Right hindlimb (tissue), 1 donor: ENCODE measurements at places on chromosomes 16 and 17.

GRCh38 chr16:85645021-85645589 lies 32.0 kb downstream of the GSE1 start:
- DNase-seq = no peak

- DNase-seq = no peak
Observed at GRCh38 chr17:73717690-73718089, 73.4 kb upstream of the SDK2 start.

GRCh38 chr16:2208772-2209171 lies 1.9 kb downstream of the BRICD5 start:
- peak; percentile 20 for DNase-seq

DNA sequence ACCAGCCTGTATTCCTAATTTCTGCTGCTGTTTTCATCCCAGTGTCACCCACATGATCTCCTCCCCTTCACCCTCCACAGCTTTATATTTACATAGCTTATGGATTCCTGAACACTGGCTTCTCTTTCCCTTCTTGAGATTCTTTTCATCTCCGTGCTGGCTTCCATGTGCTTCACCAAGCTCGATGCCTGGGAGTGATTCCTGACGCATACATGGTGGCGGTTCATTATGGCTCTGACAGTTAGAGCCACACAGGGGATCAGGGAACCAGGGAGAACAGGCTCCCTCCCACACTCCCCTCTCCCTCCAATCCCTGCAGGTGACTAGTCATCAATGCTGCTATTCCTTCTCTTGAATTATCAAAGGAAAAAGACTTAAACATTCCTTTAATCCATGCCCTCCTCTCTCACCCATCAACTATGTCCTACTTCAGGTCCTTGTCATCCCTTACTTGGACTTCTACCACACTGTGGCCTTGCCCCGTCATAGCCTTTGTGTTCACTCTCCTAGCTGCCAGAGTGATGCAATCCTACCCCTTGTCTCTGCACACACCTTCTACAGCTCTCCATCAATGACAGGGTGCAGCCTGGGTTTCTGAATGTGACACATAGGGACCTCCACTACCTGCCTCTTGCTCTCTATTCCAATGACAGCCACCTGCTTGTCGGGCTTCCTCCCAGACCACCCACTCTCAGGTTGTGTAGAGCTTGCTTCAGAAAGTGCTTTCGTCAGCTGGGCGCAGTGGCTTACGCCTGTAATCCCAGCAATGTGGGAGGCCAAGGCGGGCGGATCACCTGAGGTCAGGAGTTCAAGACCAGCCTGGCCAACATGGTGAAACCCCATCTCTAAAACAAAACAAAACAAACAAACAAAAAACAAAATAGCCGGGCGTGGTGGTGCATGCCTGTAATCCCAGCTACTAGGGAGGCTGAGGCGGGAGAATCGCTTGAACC lies 43.6 kb downstream of the MYH13 start:
- no peak for DNase-seq

GRCh38 chr16:2507665-2508064 lies 6.1 kb upstream of the ATP6V0C start:
- DNase-seq = peak; percentile 23

GRCh38 chr16:73050201-73051099 lies 2.5 kb upstream of the ZFHX3 start:
- no peak for DNase-seq

- DNase-seq = no peak
Observed at GRCh38 chr16:67141391-67141790, 9.4 kb downstream of the B3GNT9 start.

GRCh38 chr17:59284317-59284716 lies 47.1 kb upstream of the YPEL2 start:
- no peak for DNase-seq

DNA sequence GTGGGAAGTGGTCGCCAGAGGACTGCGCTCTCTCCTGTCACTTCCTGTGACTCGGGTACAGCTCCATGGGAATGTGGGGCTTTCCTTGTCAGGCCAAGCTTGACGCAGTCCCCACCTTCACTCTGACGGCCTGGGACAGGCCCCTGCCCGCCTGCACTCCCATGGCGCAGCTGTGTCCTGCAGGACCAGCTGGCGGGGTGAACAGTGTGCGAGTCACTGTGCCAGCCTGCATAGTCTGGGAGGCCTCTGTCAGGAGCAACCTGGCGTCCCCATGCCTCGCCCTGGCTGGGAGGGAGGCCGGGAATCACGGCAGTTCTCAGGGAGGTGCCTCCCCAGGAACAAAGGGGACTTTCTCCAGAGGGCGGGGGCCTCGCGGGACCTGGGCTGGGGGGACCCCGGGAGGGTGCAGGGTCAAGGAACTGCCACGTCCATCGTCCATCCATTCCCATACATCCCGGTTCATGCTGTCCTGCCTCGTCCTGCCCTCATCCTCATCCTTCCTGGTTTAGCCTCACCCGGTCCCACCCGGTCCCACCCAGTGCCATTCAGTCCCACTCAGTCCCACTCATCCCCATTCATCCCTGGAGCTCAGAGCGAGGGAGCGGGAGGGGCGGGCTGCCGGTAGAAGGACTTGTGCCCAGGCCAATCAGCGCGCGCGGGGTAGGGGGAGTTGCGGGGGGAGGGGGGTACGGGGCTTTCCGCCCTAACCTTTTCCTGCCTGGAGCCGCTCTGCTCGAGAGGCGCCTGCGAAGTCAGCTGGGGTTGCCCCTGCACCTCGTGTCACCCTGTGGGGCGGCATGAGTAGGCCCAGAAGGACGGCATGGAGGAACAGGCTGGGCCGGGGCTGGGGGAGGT lies 13.4 kb downstream of the FLYWCH1 start:
- no peak for DNase-seq

DNA sequence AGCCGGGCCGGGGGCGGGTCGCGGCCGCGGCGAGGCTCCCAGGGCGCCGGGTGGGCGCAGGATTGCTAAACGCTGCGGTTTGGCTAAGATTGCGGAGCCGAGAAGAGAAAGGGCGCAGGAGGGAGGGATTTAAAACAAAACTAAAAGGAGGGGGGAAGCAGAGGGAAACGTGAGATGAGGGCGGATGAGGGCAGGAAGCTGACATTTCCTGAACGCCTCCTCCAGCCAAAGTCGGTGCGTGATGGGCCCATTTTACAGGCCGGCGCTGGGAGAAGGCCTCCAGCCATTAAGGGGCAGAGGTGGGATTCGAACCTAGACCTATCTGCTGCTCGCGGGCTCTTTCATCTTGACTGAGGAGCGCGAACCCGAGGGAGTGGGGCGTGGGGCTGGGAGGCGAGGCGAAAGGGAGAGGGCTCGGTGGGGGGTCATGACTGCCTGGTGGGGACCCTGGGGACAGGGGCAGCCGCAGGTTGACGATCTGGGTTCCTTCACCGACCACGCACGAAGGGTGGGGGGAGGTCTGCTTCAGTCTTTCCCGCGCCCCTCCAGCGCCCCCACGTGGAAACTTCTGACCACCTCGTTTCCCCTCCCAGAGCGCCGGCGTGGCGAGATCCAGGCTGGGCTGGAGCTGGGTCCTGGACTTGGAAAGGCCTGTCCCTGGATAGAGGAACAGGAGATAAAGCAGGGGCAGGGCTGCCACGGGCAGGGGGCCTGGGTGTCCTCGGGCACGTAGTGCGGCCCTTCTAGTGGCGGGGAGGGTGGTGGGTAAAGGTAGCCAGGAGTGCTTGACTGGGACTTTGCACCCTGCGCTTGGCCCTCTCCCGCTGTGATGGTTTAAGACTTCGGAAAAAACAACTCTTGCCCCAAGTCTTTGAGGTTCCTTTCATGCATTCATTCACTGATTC lies 3.8 kb upstream of the TAC4 start:
- peak; percentile 84 for DNase-seq

GRCh38 chr16:65480281-65481091 lies 358.6 kb upstream of the CDH11 start:
- DNase-seq = no peak

DNA sequence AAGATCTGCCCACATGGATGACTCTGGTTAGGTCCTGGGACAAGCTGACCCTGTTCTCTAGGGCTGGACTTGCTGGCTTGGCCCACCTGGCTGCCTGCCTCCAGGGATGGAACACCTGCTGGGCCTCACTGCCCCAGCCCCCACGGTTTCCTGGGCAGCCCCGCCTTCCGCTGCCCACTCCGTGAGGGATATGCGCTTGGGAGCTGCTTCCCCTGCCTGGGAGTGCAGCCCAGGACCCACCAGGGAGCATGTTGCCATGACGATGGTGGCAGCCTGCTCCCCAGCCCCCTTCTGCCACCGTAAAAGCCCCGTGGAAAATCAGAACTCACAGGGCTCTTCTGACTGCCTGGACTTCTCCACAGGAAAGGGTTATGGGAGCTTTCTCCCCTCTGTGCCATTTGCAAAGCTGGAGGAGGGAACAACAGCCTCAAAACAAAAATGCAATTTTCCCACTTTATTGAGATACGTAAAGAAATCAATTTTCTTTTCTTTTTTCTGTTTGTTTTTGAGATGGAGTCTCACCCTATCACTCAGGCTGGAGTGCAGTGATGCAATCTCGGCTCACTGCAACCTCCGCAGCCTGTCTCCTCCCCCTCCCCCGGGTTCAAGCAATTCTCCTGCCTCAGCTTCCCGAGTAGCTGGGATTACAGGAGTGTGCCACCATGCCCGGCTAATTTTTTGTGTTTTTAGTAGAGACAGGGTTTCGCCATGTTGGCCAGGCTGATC lies 18.0 kb upstream of the GAS7 start:
- no peak for DNase-seq

DNA sequence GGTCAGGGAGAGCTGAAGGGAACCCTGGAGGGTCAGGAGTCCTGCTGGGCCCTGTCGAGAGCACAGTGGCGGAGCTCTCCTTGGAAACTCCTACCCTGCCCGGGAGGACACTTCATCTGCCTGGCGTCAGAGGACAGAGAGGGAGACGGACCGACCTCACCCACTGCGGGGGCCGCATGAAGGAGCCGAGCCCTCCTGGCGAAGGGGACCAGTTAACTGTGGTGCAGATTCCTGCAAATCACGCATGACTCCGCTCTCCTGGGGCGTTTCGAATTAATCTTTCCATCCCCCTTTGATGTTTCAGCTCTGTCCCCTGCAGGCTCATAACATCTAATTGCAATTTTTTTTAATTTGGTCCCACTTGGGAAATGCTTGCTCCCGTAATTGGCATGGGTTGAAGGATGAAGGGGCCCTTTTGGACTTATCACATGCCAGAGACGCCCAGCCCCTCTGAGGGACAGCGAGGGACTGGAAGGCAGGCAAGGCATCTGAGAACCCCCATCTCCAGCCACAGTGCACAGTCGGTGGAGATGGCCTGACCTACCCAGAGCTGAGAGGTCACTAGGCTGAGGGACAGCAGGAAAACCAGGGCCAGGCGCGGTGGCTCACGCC lies 26.5 kb downstream of the RPH3AL start:
- DNase-seq = no peak

- peak; percentile 72 for DNase-seq
Observed at GRCh38 chr17:27236717-27237315, 57.1 kb upstream of the WSB1 start.

GRCh38 chr16:81786868-81787267 lies 7.8 kb downstream of the PLCG2 start:
- no peak for DNase-seq

- peak; percentile 84 for DNase-seq
Observed at GRCh38 chr16:86018487-86018886, 119.5 kb downstream of the IRF8 start.

DNA sequence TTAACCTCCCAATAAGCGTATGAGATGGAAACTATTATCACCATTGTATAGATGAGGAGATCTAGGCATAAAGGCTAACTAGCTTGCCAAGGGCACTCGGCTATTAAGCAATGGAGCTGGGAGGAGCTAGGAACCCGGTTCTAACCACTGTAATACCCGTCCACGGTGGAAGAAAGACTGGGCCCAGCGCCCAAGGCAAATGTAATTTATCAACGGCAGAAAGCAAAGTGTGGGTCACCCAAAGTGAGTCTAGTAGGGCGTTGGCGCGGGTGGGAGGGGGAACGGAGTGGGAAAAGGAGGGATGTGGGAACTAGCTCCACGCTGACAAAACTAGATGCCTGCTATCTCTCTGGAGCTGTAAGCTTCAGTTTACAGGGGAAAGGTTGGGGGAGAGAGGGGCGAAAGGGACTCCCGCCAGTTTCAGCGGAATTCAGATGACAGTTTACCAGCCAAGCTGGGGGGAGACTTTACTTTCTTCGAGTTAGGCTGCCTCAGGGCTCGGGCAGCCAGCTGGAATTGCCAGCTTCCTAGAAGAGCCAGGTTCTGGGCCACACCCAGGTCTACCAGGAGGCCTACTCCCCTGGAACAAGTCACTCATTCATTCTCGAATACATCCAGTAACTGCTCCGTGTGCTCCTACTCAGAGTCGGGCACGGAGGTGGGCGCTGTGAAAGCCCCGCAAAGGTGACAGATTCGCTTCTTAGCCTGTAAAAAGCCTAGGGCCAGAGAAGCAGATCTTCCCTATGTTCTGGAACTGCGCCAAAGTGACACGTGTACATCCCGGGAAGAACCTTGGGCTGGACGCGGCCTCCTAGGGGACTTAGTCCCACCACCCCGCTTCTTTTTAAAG lies 837 bp downstream of the LRRC59 start:
- peak; percentile 53 for DNase-seq

DNA sequence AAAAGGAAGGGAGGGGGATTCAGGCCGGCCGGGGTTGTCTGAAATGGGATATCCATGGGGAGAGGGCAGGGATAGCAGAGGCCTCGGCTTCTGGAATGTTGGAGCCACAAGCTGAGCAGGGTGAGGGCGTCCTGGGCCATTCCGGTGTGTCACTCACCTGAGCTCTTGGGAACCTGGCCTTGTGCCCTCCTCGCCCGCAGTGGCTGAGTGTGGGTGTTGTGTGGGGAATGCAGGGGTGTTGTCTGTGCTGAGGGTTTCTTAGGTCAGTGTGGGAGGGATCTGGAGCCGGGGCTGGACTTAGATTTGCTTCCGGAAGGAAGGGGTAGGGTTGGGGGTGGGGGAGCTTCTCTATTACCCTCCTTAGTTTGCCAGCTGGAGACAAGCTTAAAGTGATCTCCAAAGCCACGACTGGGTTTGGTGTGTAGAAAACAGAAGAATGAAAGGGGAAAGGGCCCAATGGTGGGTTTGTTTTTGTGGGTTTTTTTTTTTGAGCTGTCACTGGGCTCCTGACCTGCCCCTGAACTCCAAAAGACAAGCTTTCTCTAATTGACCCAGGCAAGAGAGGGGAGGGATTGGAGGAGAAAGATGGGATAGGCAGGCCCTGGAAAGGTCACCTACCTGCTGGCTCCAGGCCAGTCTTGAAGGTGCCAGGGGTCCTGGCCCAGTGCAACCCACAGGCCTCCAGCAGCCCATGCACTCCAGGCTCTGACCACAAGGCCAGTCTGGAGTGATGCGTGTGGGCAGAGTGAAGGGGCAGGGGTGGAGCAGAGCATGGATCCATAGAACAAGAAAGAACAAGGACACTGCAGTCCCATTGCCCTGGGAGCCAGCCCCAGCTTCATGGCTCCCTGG lies at the start of gene SULT1A2:
Gene SULT1A2 (minus strand): TSS at position 211 of the 852 bp plus-strand sequence. CDS start 1,120 bp downstream, outside the sequence.
- DNase-seq = no peak

DNA sequence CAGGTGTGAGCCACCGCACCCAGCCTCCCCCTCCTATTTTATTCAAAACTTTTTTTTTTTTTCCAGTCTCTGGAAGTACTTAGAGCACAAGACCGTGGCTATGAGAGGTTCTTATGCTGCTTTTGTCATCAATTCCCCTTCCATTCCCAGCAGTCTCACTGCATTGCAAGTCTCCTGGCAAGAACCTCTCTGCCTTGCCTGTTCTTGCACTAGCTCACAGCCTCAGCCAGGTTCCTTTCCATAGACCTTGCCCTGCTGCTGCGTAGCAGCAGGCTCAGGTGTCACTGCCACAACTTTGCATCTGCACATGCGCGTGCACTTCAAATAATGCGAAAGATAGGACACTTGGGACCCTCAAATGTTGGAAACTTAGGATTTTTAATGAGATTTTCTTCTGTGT lies 15.6 kb downstream of the ATP6V0A1 start:
- DNase-seq = peak; percentile 59

- DNase-seq = no peak
Observed at GRCh38 chr17:17966399-17966798, 5.8 kb downstream of the TOM1L2 start.
